Cortex of kidney (tissue), 1 donor: ENCODE measurements at places on chromosomes 11 and 22.

DNA sequence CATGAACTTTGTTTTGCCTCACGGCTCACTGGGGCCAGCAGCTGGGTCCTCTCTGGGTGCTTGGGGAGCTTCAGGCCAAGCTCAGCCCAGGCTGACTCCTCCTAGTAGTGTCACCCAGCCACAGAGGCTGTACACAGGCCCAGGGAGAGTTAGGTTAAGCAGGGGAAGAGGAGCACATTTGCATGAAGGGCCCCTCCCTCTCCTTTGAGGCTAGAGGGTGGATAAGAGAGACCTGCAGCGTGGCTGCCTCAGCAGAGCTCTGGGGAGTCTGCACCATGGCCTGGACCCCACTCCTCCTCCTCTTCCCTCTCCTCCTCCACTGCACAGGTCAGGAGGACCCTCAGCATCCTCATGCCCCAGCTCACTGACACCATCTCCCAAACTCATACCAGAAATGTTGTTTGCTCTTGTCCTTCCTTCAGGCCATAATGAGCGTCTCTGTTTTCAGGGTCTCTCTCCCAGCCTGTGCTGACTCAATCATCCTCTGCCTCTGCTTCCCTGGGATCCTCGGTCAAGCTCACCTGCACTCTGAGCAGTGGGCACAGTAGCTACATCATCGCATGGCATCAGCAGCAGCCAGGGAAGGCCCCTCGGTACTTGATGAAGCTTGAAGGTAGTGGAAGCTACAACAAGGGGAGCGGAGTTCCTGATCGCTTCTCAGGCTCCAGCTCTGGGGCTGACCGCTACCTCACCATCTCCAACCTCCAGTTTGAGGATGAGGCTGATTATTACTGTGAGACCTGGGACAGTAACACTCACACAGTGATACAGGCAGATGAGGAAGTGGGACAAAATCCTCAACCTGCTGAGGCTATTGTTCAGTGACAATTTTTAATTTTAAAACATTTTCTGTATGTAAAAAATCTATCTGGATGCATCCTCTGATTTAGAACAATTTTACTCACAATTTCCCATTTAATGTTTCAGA lies 82.4 kb upstream of the VPREB1 start:
- no peak for DNase-seq

- DNase-seq, result no peak
These were observed 9.7 kb upstream of the CENATAC start for GRCh38 chr11:118988280-118988679.

DNA sequence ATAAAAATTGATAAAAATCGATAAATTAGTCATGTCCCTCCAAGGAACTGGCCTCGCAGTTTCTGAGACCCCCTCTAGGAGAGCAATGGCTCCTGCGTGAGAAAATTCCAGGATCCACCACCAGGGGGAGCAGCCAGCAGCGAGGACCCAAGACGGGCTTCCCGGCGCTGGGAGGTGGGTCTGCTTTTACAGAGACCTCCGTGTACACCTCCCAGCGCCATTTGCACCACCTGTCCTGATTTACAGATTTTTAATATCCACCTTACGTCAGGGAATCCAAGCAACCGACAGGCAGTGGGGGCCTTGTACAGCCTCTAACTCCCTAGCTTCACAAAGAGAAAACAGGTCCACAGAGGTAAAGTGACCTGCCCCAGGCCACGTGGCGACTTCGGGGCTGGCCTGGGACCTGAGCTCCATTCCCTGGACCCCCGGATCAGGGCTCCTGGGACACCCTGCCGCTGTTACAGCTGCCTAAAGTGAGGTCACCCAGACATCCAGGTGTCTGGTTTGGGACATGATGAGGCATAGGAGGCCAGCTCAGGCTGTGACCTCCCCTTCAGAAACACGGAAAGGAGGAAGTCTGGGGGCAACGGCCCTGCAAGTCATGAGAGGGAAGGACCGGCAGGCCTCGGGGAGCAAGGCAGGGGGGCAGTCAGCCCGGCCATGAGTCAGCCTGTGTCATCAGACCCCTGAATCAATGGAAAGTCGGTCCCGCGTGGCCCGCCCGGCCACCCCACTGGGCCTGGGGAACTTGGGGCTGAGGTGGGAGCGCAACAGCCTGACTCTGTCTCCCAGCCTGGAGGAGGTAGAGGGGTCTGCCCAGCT lies 3.5 kb downstream of the OSM start:
- no peak for DNase-seq

GRCh38 chr11:10326012-10326964 lies 21.4 kb downstream of the ADM start:
- no peak for DNase-seq

DNA sequence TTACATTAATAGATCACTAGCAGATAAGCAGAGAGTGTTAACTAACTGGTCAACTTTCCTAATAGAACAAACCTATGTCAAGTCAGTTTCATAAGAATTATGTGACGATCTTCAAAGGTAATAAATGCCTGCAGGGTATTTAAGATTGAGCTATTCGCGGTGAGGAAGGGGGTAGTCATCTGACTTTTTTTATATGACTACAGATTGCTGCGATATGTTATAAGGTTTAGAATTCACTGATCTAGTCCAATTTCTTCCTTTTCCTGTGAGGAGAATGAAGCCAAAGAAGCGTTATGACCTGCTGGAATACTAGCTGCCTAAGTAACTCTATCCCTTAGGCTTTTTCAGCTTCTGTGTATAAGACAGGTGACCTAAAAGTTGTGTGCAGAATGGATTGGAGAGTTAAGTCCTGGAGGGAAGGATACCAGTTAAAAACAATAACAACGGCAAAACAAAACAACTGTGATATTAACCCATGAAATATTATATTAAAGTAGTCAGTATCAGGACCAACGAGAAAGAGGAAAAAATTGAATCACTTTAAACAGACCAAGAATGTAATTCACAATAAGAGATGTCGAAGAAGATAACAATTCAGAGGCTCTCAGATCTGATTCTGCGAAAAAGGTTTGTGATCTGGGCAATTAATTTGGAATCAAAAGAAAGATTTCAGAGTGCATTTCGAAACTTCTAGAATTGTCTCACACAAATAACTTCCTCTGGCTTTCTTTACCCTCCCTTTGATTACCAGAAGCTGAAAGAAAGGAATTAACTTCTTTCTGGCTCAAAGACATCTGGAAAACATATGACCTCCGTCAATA lies 630 bp downstream of the CASP4 start:
- DNase-seq, result no peak

GRCh38 chr11:33668468-33668825 lies 32.2 kb downstream of the C11orf91 start:
- DNase-seq, result no peak

GRCh38 chr11:36431429-36432092 lies 78.5 kb downstream of the TRAF6 start:
- DNase-seq, result no peak

- DNase-seq, result no peak
These were observed 173.4 kb downstream of the MIAT start for GRCh38 chr22:26830837-26831236.

DNA sequence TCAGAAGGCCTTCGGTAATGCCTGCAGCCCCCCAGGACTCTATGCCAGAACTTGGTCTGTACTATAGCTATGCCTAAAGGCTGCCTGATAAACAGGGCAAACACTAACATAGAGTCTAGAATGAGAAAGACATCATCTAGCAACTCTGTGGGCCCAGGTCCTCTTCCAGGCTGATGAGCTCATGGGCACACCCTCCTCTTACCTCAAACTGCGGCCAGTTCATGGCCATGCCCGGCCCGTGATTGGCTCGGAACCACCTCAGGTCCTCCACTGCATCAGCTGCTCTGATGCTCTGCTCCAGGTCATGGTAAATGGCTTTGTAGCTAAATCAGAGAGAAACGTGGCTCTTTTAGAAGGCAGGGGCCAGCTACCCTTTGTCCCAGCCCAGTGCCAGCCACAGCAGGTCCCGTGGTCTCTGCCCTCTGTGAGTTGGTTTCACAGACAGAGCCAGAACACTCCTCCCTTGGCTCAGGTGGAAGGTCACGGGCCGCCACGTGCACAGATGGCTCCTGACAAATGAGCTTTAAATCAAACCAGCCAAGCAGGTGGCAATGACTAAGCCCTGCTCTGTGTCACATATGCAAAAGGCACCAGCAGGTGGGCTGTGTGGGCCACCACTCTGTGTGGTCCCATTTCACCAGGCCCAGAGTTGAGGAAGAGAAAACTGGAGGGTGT lies 25.0 kb upstream of the ARFGAP3 start:
- no peak for DNase-seq

DNA sequence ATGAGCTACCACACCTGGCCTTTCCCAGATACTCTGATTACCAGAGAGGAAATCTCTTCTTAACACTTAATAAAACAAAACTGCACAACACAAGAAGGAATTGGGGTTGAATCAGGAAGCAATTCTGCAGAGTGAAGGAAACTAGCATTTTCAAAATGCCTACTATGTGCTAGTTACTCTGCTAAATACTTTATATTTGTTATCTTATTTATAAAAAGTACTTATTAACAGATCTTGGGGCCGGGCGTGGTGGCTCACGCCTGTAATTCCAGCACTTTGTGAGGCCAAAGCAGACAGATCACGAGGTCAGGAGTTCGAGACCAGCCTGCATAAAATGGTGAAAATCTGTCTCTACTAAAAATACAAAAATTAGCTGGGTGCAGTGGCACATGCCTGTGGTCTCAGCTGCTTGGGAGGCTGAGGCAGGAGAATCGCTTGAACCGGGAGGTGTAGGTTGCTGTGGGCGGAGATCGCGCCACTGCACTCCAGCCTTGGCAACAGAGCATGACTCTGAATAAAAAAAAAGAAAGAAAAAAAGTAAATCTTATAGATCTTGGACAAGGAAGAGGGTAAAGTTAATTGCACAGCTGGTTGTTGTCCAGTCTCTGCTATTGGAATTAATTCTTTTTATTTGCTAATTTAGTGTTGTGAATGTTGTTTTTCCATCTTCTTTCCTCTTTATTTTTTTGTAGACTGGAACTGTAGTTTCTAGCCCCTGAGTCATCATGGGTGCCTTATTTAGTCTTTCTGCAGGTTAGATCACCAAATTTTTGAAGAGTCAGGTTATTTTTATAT lies 22.1 kb downstream of the TMEM135 start:
- DNase-seq, result no peak

DNA sequence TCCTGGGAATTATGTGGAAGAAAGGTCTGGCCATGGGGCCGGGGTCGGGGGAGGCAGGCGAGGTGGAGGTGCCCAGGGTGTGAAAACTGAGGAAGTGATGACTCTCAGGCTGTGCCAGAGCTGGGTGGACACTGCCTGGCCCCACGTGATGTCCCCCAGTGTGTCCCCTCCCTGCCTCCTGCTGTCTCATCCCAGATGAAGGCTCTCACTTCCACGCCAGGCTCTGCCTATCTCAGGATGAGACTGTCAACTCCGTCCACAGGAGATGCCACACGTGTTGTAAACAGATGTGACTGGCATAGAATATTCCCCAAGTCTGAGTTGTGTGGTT lies 51.4 kb downstream of the RPS6KA4 start:
- DNase-seq, result no peak

- DNase-seq, result no peak
These were observed 121.5 kb downstream of the CHST1 start for GRCh38 chr11:45543808-45544422.

DNA sequence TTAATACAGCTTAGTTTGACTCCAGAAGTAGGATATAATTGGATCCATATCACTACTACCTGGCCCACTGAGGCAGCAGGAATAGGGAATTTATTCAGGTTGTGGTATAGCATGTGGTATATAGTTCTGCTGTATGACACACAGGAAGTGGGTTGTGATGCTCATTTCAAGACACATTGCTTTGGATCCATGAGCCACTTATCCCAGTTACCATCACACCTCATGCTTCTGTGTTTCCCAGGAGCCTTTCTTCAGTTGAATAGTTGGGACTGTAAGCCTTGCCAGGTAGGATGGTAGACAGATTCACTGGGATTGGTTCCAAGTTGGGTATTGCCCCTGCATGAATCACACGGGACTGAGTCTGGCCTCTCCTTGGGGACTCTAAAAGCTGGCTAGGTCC lies 9.9 kb upstream of the SLC37A2 start:
- DNase-seq, result no peak

DNA sequence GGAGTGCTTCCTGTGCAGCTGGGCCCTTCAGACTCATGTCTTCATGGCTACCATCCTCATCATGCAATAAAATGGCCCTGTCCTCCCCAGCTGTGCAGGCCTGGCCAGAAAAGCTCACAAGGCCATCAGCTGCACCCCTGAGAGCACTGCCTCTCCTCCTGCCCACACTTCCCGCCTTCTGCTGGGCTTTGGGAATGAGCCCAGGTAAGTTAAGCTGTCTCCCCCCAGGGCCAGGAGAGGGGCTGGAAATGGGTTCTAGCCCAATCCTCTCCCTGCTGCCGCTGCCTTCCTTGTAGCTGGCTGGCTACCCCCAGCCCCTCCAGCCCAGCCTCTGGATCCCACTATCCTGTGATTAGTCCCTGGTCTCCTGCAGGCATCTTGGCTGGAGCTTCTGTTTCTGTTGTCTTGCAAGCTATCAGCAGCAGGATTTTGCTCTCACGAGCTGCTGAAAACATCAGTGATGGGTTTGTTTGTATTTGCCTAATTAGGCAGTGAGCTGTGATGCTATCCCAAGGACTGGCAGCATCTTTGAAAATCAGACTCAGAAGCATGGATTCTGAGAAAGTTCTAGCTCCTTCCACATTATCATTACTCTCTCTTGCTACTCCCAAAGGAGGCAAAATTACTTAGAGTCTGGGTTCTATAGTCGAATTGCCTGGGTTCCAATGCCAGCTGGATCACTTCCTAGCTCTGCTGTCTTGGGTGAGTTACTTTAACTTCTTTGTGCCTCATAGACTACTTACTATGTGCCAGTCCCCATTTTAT lies 168.1 kb downstream of the ST3GAL4 start:
- DNase-seq, result no peak

GRCh38 chr11:122404571-122404970 lies 251.0 kb upstream of the UBASH3B start:
- no peak for DNase-seq

DNA sequence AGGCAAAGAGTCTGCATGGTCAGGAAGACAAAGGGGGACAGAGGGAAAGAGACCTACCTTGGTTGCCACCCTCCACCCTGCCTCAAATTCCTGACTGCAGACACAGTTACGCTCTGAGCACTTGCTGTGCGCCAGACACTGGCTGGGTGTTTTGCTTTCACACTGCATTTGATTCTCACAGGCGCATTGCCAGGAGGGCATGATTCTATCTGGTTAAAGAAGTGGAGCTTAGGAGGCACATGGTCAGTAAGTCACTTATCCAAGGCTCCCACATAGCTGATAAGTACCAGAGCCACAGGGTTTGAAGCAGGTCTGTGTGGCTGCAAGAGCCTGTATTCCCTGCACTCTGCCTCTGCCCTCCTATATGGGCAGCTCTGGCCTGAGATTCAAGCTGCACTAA lies 103.9 kb downstream of the TIMP3 start:
- no peak for DNase-seq
